ENCODE measurements at places on chromosomes 5 and 9. TPM values are rescaled to one million over a fixed set of nuclear protein-coding genes. Genes with fewer than 3 reads are reported as not detected.

MEGF10 gene
- under 0.01 TPM for total RNA-seq

NAA35 gene
- 20.5 TPM for total RNA-seq

DIPK1B gene
- 0.77 TPM for total RNA-seq

DNA sequence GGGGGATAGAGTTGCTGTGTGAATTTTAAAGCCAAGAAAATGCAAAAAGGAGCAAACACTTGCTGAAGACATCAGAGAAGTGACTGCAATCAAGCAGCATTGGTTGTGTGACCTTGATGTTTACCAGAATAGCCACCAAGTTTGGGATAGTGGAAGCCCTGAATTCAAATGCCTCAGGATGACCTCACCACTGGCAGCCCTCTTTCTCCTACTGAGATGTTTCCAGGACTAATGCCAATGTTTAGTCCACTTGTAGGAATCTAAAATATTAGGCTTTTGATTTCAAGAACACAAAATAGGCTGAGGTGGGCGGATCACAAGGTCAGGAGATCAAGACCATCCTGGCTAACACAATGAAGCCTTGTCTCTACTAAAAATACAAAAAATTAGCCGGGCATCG is 112.2 kb upstream of the NUDT12 start:
- no peak overlapping the region for H3K4me3 ChIP-seq
- H3K36me3 ChIP-seq: no peaks in the 10 kb centered on the region
- no peaks in the 10 kb centered on the region for H3K4me1 ChIP-seq
- H3K27me3 ChIP-seq: no peaks in the 10 kb centered on the region

GRCh38 chr9:81566074-81566698 is 123.2 kb downstream of the TLE1 start:
- DNase-seq: peak; percentile 27
- peaks cover 8% of the 10 kb centered on the region for H3K4me1 ChIP-seq
- no peaks in the 10 kb centered on the region for H3K27me3 ChIP-seq
- H3K36me3 ChIP-seq: no peaks in the 10 kb centered on the region
- no peak overlapping the region for H3K4me3 ChIP-seq
- no peak overlapping the region for H3K27ac ChIP-seq

GRCh38 chr5:43631182-43631910 is 28.4 kb downstream of the NNT start:
- no peak overlapping the region for H3K27ac ChIP-seq
- peak; percentile 73 for DNase-seq
- no peaks in the 10 kb centered on the region for H3K27me3 ChIP-seq
- H3K4me1 ChIP-seq: no peaks in the 10 kb centered on the region
- peaks cover 3% of the 10 kb centered on the region for H3K36me3 ChIP-seq

DNA sequence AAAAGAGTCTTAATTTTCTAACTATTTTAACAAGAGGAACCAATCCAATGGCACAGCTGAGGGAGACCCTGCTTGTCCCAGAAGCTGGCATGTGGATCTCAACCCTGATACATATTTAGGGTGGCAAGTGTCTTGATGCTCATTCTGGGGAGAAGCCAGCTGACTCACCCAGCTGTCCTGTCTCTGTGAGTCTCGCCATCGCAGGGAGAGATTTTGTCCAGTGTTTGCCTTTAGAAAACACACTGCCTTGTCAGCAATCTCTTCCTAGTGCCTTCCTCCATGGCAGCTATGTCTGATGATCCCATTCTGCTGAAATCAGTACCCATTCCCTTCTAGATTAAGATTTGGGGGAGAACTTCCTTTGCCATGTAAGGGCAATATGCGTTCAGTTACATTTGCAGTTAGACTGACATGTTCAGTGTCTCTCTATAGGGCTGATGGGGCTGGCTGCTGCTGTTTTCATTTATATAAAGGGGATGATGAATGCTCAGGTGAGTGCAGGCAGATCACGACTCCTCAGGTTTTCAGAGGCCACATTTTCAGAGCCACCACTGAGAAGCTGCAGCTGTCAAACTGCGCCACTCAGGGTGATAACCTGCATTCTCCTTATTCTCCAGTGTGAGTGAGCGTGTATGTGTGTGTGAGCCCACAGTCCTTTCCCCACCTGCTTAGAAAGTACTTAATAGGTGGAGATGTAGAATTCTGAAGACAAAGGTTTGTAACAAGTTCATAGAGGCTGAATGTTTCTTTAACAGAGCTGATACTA is 217.0 kb downstream of the GAS1 start:
- no peaks in the 10 kb centered on the region for H3K27me3 ChIP-seq
- H3K36me3 ChIP-seq: no peaks in the 10 kb centered on the region
- peaks cover 18% of the 10 kb centered on the region for H3K4me1 ChIP-seq
- peak; percentile 39 for DNase-seq
- H3K4me3 ChIP-seq: no peak overlapping the region
- no peak overlapping the region for H3K27ac ChIP-seq

DNA sequence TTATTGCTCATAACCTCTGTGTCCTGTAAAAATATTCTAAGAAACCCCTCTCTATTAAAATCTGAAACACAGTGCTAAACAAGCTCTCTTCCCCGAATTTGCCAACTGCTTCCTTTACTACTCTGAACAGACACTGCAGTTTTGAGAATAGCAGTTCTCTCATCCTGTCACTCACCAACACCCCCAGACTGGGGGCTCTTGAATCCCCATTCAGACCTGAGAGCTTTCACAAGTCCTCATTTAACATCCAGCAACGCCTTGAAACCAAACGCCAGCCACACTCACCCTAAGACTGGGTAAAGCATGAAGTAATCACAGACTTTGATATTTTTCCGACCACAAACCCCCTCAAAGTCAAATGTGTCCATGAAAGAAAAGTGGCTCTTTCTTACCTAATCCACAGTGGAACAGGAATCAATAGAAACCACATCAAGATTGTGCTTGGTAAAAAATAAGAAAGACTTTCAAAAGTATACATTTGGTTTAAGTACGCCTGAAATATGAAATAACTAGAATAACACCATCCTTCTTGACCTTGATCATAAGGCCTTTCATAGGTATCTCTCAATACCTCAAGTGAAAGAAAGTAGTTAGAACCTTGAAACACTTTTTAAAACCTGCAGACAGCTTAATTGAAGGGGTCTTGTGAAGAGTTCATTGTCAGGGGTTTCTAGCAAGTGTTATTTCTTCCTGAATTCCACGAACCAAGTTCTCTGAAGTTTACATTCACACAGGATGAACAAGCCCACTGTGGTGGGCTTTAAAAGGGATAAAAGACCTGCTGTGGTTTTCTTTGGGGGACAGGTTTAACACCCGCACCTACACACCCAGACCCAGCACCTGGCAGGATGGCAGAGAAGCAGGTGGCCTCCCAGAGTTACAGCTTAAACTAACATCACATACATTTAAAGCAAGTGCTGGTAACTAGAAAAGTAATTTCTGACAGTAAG is 412.6 kb downstream of the MLLT3 start:
- H3K4me3 ChIP-seq: no peak overlapping the region
- H3K36me3 ChIP-seq: no peaks in the 10 kb centered on the region
- no peak for DNase-seq
- no peaks in the 10 kb centered on the region for H3K4me1 ChIP-seq
- H3K27ac ChIP-seq: no peak overlapping the region

DNA sequence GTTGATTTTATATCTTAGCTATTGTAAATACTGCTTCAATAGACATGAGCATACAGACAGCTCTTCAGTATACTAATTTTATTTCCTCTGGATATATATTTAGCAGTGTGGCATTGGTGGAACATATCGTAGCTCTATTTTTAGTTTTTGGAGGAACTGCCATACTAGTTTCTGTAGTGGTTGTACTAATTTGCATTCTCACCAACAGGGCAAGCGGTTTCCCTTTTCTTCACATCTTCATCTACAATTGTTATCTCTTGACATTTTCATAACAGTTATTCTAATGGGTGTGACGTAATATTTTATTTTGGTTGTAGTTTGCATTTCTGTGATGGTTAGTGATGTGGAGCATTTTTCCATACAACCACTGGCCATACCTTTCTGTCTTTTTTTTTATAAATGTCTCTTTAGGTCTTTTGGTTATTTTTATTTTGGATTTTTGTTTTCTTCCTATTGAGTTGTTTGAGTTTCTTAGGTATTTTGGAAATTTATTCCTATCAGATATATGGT is 32.5 kb downstream of the TAF11L14 start:
- H3K4me1 ChIP-seq: no peaks in the 10 kb centered on the region
- H3K27ac ChIP-seq: no peak overlapping the region
- H3K36me3 ChIP-seq: no peaks in the 10 kb centered on the region
- H3K4me3 ChIP-seq: no peak overlapping the region

DNA sequence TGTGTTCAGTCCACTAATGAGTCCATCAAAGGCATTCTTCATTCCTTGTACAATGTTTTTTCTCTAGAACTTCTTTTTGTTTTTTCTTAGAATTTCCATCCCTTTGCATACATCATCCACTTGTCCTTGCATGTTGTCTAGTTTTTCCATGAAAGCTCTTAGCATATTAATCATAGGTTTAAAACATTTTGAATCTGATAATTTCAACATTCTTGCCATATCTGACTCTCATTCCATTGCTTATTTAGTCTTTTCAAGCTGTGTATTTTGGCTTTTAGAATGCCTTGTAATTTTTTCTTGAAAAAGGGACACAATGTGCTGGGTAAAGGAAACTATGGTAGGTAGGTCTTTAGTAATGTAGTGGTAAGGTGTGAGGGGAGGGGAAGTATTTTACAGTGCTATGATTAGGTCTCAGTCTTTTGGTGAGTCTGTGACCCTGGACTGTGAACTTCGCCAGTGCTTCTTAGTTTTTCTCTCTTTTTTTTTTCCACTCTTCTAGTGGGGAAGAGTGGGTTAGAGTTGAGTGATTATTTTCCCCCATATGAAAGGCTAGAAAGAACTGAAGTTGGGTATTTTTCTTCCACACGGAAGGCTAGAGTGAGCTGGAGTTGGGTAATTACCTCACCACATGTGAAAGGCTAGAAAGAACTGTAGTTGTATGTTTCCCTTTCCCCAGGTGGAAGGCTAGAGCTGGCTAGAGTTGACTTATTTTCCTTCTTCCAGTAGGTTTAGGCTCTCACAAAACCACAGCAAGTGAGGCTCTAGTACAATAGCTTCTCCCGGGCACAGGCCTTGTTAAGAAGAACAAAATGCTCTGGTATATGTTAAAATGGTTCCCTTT is 172.1 kb downstream of the SNX18 start:
- no peak overlapping the region for H3K4me3 ChIP-seq
- DNase-seq: no peak
- H3K27me3 ChIP-seq: no peaks in the 10 kb centered on the region
- no peak overlapping the region for H3K27ac ChIP-seq
- no peaks in the 10 kb centered on the region for H3K4me1 ChIP-seq
- H3K36me3 ChIP-seq: no peaks in the 10 kb centered on the region

GRCh38 chr5:173640156-173640804 is 23.8 kb upstream of the BOD1 start:
- H3K27ac ChIP-seq: no peak overlapping the region
- no peak overlapping the region for H3K4me3 ChIP-seq

- no peak overlapping the region for H3K27ac ChIP-seq
- H3K27me3 ChIP-seq: no peaks in the 10 kb centered on the region
- DNase-seq: peak; percentile 41
Measured at GRCh38 chr5:173778784-173779304, 109.3 kb upstream of the CPEB4 start.

GRCh38 chr9:114087721-114088120 is 9.6 kb upstream of the AMBP start:
- DNase-seq: no peak
- peaks cover 21% of the 10 kb centered on the region for H3K27me3 ChIP-seq
- no peaks in the 10 kb centered on the region for H3K4me1 ChIP-seq
- H3K27ac ChIP-seq: no peak overlapping the region
- H3K4me3 ChIP-seq: no peak overlapping the region

DNA sequence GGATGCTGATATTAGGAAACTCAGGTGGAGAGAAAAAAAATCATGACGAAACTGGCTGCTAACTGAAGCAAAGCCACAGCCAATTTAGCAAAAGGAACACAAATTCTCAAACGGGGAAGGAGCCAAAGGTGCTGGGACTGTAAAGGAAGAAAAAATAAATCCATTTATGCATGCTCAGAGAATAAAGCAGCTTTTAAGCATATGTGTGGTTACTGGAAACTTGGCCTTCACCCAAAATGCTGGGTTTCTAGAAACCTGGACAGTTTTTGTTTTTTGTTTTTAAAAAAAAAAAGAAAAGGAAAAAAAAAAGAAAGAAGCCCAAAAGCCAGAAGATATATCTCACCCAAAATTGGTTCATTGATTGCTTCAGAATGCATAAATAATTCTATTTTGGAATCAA is 8.0 kb downstream of the WHRN start:
- peaks cover 7% of the 10 kb centered on the region for H3K27me3 ChIP-seq
- no peak overlapping the region for H3K4me3 ChIP-seq
- DNase-seq: no peak
- H3K36me3 ChIP-seq: no peaks in the 10 kb centered on the region
- no peaks in the 10 kb centered on the region for H3K4me1 ChIP-seq
- H3K27ac ChIP-seq: no peak overlapping the region

- DNase-seq: peak; percentile 73
- no peak overlapping the region for H3K4me3 ChIP-seq
- no peaks in the 10 kb centered on the region for H3K4me1 ChIP-seq
- H3K36me3 ChIP-seq: peaks cover 2% of the 10 kb centered on the region
- no peaks in the 10 kb centered on the region for H3K27me3 ChIP-seq
- no peak overlapping the region for H3K27ac ChIP-seq
Measured at GRCh38 chr5:98865690-98866089, 63.1 kb downstream of the CHD1 start.

DNA sequence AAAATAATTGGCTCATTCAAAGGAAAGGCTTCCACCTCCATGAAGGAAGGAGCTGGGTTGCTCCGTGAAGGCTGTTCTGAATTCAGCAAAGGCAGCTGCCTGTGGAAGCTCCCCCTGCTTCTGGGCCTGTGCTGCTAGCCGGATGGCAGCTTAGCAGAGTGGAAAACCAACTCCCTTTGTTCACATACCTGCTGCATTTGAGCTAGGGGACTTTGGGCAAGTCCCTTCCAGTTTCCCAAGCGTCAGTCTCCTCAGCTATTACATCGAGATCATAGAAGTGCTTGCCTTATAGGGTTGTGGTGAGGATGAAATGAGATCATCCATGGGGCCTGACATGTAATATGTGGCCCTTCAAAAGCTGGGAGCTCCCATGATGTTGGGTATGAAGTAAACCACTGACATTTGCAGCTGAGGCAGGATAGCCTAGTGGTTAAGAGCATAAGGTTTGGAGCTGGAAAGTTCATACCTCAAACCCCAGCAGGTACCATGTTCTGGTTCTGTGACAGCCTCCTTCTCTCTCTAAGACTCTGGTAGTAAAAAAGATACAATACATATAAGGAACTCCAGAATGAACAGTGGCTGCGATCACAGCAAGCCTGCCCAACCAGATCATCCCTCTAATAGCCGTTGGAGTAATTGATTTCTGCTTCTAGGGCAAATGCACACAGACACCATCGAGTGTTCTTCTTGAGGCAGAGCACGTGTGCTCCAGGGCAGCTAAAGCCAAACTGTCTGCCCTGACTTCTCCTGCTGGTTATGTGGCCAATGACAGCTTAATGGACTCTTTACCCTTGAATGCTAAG is 11.0 kb upstream of the DENND1A start:
- no peak for DNase-seq
- H3K4me1 ChIP-seq: no peaks in the 10 kb centered on the region
- no peak overlapping the region for H3K27ac ChIP-seq
- H3K27me3 ChIP-seq: peaks cover 8% of the 10 kb centered on the region
